Esophagus squamous epithelium (tissue), 5 donors: ENCODE measurements at places on chromosomes 12 and 14.

DNA sequence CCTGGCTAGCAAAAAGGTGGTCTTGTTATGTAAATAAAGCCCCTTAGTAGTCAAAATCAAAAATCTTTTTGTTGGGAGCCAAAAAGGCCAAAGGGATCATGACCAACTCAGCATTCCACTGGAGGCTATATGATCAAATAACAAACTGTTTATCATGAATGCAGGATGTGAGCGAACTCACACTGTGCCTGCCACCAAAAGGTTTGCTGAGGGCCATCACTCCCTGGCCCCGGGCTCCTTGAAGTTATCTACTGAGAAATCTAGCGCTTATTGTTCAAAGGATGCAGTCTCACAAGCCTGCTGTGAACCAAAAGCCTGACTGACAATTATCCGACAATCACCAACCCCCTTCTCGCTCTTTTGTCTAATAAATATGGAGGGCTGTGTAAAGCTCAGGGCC is 107.2 kb upstream of the DDHD1 start:
- no peak for DNase-seq

DNA sequence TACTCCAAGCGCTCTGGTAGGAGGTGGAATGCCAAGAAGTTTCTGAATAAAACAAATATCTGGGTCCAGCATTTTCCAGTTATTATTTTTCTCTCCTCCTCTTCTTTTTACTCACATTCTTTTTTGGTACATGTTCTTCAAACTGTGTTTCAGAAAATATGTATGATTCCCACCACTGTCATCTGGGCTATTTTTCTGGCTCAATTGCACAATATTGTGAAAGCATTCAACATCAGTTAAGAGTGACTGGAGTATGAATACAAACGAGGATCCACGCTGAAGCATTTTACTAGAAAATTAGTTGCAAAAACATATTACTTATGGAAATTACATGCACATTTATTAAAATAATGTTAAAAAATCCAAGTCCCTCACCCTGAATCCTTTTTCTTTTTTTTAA is 61.5 kb downstream of the KCNMB4 start:
- no peak for DNase-seq

GRCh38 chr12:105882404-105882803 is 256.4 kb downstream of the NUAK1 start:
- DNase-seq = no peak

DNA sequence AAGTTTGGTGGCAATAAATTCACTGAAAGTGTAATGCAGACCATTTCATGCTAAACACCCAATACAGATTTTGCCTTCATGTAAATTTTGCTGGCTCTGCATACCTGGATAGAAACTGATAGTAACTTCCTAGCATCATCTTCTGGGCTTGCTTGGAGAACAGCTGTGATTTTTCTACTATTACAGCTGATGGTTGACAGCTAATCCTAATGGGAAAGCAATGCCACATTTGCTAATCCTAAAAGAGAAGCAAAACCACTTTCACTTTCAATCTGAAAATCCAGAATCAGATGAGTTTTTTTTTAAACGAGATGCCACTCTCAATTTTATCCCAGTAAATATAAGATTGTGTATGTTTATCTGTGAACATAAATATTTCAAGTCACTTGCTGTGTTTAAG is 1035.9 kb downstream of the TRHDE start:
- DNase-seq = no peak

DNA sequence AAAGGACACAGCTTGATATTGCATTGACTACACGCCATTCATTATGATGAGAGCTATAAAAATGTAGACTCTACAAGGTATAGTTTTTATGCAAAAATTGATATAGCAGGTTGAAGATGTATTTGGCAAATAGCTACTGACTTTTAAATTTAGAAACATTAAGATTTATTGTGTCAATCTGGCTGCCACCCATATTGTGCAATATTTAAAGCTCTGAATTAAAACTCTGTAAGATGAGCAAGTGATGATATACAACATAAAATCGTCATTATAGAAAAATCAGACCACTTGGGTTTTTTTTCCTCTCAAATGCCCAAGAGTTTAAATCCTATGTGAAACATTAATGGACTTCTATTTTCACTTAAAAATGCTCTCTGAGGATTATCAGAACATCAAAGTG is 36.8 kb upstream of the E2F7 start:
- no peak for DNase-seq

DNA sequence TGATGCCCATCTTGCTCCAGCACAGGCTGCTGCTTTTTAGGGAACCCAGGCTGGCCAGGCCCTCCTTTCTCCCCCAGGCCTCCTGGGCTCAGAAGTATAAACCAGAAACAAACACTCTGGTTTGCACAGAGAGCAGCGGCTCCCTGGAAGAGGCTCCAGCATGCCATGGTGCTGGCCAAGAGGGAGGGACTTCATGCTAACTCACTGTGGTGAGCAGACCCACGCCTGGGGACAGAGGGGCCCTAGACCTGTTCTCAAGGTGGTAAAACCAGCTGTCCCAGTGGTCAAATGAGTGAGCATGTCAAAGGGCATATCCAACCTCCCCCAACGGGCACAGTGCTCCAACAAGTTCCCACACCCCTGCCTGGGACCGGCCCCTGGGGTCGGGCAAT is 15.5 kb downstream of the BCL11B start:
- no peak for DNase-seq

DNA sequence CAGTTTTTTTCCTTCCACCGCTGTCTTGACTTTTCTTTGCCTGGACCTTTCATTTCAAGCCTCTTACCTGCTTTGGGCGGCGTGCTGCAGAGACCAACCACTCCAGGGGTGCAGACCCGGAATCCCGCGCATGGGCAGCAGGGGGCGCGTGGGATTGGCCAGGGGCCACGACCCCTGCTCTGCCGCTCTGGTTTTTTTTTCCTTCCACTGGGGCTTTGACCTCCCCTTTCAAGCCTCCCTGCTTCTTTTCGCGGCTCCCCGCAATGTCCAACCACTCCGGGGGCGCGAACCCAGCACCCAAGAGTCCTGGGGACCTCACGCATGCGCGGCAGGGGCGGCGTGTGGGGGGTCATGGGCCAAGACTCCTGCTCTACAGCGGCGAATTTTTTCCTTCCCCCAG is 325.1 kb downstream of the ALG10 start:
- no peak for DNase-seq

- DNase-seq = no peak
Observed at GRCh38 chr12:110742096-110742717, 484 bp downstream of the PPP1CC start.

- DNase-seq = no peak
Observed at GRCh38 chr12:63894132-63894531, 49.6 kb downstream of the SRGAP1 start.

DNA sequence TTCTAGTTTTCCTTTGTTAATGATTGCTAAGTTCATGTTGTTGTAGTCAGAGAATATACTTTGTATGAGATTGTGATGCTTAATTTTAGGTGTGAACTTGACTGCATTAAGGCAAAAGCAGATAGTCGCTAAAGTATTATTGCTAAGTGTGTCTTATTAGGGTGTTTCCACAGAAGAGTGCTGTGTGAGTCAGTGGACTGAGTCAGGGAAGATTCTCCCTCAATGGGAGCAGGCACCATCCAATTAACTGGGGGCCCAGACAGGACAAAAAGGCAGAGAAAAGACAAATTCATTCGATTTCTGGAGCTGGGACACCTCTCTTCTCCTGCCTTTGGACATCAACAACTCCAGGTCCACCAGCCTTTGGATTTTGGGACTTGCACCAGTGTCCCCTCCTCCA is 48.5 kb downstream of the BAZ1A start:
- DNase-seq = no peak

GRCh38 chr12:107581619-107582015 is 104.0 kb upstream of the PWP1 start:
- no peak for DNase-seq

DNA sequence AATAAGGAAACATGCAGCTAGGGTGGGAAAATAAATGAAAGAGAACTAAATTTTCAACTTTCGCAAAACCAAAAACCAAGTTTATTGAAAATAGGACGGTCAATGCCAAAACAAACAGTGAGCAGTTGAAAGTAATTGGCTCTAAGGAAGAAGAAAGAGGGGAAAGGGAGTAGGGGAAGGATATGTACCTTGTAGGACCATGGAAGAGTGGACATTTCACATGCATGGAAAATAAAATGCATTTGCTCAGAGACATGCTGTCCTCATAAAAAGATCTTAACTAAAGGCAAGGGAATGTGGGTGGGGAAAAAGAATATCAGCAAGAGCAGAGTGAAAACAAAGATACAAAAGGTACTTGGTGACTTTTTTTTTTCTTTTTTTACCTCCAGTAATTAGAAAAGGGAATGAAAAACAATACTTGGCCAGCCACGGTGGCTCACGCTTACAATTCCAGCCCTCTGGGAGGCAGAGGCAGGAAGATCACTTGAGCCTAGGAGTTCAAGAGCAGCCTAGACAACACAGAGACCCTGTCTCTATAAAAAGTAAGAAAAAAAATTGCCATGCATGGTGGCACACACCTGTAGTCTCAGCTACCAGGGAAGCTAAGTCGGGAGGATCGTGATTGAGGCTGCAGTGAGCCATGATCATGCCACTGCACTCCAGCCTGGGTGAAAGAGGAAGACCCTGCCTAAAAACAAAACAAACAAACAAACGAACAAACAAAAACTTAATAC is 6.6 kb downstream of the TXNDC16 start:
- DNase-seq = no peak

GRCh38 chr12:114668151-114668885 is 15.7 kb downstream of the TBX3 start:
- no peak for DNase-seq

GRCh38 chr12:42641221-42641885 is 51.8 kb upstream of the PRICKLE1 start:
- no peak for DNase-seq

GRCh38 chr12:22121224-22121623 is 75.2 kb downstream of the CMAS start:
- DNase-seq = no peak

DNA sequence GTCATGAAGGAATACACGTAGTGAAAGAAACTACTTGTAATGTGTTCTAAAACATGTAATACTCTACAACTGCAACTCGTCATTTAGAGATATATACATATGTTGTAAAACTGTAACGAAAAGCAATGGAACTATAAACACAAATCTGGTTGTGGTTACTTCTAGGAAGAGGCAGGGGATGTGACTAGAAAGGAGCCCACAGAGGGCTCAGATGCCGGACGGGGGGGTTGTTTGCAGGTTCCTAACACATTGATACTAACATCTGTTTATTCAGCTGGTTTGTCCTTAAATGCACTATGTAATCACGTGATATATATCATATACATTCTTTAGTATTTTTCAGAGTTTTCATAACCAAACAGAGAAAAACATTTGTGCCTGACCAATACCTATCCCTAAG is 16.1 kb upstream of the ANHX start:
- no peak for DNase-seq

DNA sequence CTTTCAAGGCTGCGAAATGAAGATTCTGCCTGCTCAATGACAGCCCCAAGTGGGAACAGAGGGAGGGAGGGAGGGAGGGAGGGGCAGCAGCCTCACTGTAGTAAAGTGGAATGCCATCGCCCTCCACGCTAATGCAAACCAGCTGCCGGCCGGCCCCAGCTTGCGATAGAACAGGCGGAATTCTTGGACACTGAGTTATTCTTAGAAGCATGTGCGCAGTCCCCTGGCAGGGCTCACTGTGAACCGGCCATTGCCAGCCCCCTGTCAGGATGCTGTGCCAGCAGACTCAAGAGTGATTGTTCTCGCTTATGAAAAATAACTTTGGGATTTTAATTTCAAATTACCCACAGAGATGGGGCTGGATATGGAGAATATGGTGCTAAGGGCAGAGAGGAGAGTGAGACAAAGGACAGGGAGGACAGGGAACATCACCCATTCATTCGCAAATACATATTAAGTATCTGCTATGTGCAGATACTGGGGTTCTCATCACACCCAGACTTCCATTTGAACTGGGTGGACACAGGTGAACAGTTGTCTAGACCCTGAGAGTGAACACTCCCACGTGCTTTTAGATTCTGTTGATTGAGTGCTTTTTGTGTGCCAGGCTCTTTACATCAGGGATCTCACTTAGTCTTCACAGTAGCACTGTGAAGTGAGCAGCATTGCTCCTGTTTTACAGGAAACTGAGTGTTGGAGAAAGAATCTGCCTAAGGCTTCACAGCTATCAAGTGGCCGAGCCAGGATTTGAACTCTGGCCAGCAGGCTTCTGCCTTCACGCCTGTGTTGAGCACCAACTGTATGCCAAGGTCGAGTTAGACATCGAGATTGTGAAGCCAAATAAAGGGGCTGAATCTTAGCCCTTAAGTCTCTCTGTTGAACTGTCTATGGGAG is 192.9 kb downstream of the C12orf75 start:
- peak; percentile 2 for DNase-seq

DNA sequence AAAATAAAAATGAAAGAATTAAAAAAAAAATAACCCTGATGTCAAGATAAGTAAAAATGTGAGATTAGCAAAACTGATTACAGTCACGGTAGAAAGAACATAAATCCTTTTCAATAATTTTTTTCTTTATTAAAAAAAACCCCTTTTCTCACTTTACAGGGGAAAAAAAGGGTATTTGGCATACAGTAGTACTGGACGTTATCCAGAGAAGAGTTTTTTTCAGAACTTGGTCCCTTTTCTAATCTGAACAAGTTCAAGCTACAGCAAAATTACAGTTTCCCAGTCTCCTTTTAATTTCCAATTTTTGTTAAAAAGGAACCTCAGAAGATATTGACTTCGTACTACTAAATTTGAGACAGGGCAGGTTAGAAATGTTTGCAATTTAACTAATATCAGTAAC is 134.7 kb upstream of the DCN start:
- no peak for DNase-seq

DNA sequence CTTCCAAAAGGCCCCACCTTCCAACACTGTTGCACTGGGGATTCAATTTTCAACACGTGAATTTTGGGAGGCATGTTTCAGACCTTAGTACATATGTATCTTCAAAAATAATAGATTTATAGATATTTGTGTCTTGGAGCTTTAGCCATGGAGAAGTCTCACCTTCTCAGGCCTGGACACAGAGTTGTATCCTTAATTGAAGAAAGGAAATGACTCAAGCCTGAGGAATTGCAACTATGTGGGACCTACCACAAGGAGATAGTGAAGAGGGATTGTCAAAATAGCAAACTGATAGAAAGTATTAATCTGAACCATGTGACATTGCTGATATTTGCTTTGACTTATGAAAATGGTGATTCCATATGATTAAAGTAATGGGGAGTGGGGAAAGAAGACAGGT is 89.8 kb downstream of the ACSS3 start:
- DNase-seq = no peak

DNA sequence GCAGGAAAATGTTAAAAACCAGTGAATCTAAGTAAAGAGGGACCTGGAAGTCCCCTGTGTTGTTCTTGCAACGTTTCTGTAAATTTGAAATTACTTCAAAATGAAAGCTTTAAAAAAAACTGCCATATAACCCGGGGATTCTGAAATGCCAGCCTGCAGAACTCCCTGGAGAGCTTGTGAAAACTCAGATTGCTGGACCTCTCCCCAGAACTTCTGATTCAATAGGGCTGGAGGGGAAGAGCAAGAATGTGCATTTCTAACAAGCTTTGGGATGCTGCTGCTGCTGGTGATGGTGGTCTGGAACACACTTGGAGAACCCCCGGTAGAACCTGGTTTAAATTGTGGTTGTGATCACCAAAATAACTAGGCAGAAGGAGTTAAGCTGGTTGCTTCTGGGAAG is 300.0 kb upstream of the NOS1 start:
- no peak for DNase-seq

- no peak for DNase-seq
Observed at GRCh38 chr12:124769163-124769530, 94.5 kb downstream of the SCARB1 start.

GRCh38 chr14:76717508-76718290 is 43.6 kb upstream of the VASH1 start:
- no peak for DNase-seq

- no peak for DNase-seq
Observed at GRCh38 chr12:62732861-62733427, 202.0 kb downstream of the PPM1H start.

GRCh38 chr12:113387631-113388030 is 16.1 kb downstream of the SDS start:
- no peak for DNase-seq
